ENCODE measurements at places on chromosomes 3 and 15.

DNA sequence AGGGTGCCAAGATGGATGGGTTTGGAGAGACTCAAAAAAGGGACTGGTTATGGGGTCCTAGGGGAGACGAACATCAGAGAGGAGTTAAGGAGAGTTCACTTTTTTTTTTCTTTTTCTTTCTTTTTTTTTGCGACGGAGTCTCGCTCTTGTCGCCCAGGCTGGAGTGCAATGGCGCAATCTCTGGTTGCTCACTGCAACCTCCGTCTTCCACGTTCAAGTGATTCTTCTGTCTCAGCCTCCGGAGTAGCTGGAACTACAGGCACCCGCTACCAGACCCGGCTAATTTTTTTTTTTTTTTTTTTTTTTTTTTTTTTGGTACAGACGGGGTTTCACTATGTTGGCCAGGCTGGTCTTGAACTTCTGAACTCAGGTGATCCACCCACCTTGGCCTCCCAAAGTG, 1.2 kb downstream of the SPINT1 start:
- DNase-seq: no peak

DNA sequence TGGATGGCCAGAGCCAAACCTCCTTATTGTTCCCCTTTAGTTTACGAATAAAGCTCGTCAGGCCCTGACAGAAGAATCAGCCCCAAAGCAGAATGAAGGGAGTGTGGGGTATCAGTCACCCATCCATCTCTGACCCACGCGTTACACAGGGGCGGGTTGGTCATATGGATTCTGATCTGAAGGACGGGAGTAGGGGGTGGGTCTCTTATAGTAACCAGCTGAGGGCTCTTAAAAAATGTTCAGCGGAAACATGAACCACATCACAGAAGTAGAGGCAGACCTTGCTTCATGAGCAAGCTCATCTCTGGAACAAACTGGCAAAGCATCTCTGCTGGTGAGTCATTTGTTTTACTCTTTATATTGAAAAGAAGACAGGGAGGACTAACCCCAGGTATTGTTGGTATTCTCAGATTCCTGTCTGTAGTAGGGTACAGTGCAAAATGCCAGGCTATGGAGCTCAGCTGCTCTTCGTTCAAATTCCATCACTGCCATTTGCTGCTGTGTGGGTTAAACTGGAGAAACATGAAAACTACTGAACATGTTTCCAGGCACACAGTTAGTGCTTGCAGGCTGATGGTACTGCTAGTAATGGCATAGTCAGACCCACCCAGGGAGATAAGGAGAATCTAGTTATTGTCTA, at the start of gene CXCR6:
CXCR6 (plus strand) TSS at position 258 of the 640 bp plus-strand sequence. CDS start 3,018 bp downstream, outside the sequence.
- DNase-seq: no peak

DNA sequence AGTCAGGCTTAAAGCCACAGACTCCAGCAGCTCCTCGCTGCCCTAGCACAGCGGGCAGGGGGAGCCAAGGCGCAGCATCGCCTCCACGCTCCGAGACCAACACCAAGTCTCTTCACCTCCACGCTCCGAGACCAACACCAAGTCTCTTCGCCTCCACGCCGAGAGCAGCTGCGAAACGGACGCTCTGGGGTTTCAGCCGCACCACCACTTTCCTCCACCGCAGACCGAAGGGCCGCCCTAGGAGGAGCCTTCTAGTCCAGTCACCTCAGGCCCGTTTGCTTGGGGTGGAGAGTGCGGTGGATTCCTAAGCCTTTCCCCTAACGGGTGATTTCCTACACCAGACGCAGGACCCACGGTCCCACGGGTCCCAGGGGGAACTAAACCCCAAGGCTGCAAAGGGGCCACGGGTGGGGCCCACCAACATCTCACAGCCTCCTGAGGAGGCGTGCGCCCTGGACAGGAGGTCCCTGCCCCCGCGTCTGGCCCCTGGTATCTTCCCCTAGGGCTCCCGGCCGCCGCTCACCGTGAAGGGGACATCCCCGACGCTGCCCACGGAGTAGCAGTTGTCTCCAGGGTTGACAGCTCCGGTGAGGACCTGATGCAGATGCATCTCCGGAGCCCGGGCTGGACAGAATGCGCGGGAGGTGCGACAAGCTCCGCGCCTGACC, 501 bp downstream of the DMXL2 start:
- DNase-seq: peak; percentile 60

DNA sequence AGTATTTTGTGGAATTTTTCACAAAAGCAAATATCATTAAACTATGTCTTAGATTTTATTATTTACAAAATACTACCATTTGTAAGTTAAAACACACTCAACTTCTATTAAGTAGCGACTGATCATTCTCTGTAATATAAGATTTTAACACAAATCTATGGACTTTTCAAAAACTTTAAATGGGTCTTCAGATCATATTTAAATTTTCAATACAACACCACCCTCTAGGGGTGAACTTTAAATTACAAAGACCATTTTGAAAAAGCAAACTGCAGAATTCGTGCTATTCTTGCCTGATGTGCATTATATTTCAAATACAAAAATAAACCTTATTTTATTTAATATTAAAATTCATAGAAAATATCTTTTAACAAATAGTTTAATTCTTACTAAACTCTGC, 8.2 kb upstream of the VGLL4 start:
- no peak for DNase-seq

DNA sequence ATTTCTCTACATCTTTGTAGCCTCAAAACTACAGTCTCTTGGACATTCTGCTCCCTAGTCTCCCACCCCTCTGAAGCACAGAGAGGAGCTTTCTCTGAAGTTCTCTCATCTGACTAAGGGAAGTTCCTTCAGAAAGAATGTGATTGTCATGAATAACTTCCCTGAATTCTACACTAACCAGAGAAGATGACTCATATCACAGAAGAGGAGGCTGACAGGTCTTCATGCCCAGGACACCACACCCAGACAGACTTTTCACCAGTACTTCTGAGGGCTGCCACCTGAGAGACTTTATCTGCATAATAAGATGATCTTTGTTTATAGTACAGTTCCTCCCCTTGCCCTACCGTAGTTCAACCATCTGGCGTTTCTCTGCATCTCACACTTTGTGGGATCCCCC, 52.8 kb downstream of the CDIN1 start:
- peak; percentile 56 for DNase-seq

- peak; percentile 28 for DNase-seq
Observed at GRCh38 chr3:8987645-8988383, 24.5 kb upstream of the RAD18 start.

DNA sequence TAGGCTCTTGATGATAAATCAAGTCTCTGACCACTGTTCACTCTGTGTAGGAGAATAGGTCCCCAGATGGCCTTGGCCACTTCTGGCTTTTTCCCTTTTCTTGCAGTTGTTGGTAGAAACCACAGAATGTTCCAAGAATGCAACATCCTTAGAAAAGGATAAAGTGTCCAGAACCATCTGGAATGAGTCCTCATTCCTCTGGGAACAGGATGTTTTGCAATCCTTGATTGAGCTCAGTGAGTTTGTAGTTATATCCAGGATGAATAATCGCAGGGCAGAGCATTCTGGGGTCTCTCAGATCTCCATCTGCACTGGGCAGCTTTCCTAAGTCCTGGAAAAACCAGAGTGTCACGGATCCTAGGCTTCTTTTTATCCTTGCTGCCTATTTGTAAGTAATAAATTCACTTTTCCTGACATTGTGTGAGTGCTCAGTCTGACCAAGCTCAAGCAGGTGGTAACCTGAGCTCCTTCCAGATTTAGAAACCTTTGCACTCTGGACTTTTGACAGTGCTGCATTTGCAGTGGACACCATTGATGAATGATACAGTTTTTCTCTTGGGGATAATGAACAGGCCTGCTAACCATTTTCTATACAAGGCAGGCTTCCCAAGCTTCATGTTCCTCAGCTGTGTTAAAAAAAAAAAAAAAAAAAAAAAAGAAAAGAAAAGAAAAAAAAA, 1028.6 kb downstream of the OTOL1 start:
- no peak for DNase-seq

DNA sequence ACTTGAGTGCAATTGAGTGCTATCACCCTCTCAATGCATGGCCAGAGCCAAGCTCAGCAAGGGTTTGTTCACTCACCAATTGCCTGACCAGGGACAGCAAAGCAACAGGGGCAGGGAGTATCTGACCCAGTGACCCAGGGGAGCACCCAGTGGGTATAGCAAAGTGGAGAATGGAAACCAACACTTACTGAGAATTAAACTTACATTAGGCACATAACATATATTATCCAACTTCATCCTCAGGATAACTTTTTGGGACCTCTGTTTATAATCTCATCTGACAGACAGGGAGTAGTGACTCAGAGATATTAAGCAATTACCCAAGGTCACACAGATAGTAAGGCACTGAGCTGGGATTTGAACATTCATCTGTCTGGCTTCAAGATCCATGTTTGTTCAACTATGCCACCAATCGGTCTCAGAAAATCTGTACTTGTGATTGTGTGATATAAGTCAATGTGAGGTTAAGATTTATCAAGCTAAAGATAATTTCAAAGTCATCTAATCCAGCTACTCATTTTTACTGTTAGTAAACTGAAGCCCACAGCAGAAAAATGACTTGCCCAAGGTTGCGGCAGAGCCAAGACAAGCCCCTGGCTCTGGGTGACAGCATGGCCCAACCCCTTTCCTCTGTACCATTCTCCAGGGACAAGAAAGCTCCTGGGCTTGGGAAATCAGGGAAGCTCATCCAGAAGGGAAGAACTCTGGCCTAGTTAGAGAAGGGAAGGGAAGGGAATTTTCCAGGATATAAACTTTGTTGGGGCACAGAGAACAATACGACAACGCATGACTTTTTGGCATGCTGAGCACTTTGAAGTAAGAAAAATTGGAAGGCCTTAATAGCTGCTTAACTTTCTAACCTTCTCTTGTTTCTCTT, 138.0 kb upstream of the SMAD3 start:
- no peak for DNase-seq

DNA sequence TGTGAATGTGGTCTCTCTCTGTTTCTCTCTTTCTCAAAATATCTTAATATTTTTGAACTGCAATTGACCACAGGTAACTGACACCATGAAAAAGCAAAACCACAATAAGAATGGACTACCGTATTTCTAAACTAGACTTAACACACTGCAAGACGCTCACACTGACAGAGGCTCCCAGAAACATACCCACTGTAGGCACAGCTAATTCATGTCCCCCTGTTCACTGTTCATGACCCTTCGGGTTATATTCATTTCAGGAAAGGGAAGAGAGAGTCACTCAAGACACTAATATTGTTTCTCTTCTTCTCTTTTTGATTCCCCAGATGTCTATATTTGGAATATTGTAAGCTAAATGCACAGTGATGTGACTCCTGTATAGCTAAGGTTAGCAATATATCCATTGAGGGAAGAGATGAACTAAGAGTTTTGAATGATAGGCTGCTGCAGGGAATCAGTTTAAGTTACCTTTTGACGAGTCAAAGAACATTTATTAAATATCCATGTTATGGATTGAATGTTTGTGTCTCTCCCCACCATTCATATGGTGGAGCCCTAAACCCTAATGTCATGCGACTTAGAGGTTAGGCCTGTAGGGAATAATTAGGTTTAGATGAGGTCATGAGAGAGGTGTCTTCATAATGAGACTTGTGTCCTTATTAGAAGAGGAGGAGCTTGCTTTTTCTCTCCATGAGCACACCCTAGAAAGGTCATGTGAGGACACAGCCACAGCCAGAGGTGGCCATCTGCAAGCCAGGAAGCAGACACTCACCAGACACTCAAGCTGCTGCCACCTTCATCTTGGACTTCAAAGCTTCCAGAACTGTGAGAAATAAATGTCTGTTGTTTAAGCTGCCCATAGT, 216.6 kb upstream of the GRM7 start:
- no peak for DNase-seq

- no peak for DNase-seq
Observed at GRCh38 chr3:44439499-44440295, 37.8 kb downstream of the ZNF445 start.

DNA sequence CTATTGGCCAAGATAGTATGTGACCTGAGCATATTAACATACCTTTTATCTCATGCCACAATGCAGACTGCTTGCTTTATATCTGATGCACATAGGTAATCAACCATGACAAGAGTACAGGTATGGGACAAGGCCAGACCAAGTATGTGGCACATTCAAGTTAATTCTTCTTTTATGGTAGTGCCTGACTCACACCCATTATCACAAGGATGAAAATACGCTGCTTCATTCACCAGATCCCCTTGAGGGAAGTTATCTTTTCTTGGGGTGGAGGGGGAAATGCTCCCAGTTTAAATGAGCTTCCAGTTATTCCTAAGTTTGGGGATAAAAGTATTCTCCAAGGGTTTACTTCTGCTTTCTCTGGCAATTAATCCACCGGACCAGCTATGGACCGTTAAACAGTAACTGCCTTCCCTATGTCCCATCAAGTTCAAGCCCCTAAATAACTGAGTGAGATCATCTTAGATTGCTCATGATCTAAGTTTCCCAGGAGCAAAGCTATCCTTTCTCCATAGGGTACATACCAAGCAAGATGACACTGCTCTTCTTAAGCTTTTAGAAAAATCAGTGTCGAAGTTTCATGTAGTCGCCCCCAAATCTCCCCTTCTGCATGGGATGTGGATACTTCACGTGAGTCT, 1.9 kb downstream of the COL8A1 start:
- DNase-seq: peak; percentile 62

DNA sequence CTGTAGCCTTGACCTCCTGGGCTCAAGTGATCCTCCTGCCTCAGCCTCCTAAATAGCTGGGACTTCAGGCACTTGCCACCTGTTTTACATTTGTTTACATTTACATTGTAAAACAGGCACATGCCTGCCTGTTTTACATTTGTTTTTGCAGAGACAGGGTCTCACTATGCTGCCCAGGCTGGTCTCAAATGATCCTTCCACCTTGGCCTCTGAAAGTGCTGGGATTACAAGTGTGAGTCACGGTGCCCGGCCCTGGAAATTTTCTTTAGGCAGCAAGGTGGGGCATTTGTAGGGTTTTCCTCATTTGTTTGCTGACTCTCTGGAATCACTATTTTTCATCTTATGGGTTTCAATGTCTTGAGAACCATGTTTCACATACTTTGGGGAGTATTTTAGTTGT, 25.0 kb downstream of the PIF1 start:
- no peak for DNase-seq

DNA sequence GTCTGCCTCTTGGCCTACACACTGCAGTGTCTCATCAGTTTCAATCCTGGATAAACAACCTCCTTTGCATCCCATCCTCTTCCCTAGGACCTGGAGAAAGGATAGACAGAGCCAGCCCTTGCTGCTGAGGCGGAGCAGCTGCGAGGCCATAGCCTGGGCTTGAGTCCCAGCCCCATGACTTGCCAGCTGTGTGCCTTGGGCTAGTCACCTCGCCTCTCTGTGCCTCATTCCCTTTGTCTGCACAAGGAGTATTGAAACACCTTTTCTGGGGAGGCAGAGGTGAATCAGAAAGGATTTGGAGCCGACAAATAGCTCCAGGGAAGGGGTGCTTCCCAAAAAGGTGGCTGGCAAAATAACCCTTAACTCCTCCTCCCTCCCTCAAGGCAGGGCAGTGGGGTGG, 65.0 kb upstream of the SLC6A1 start:
- DNase-seq: no peak
